ENCODE measurements at places on chromosomes 1 and 21.

- H3K4me3 ChIP-seq = no peak overlapping the region
- peaks cover 12% of the 10 kb centered on the region for H3K4me1 ChIP-seq
- no peak for DNase-seq
- no peaks in the 10 kb centered on the region for H3K27me3 ChIP-seq
- no peak overlapping the region for H3K27ac ChIP-seq
These were observed 130.2 kb downstream of the NR5A2 start for GRCh38 chr1:200157715-200158114.

DNA sequence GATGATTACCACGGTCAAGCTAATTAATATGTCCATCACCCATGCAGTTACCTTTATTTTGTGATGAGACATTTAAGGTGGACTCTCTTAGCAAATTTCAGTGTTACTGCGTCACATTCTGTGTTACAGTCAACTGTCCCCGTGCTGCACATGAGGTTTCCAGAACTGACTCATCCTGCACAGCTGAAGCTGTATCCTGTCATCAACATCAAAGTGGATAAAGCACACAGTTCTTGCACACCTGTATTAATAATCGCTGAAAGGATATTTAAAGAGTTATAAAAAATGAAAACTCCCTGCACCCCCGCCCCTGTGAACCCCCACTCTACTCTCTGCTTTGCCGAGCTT lies 3.4 kb upstream of the KRTAP10-5 start:
- no peak overlapping the region for H3K27ac ChIP-seq
- no peaks in the 10 kb centered on the region for H3K4me1 ChIP-seq
- no peak overlapping the region for H3K4me3 ChIP-seq
- H3K27me3 ChIP-seq = peaks cover 15% of the 10 kb centered on the region

DNA sequence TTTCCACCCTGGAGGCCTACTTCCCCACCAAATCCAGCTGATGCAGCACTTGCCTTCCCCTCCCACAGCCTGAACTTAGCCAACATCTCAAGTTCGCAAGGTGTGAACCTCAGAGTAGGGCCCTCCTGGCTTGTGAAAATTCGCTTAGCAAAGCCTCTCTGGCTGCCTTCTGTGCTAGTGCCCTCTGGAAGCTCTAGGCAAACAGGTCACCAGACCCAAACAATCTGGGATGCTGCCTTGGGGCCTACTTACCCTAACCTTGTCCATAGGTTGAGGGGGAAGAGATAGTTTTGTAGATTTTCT lies 30.3 kb upstream of the TRABD2B start:
- peaks cover 17% of the 10 kb centered on the region for H3K27me3 ChIP-seq
- no peak overlapping the region for H3K27ac ChIP-seq
- H3K4me1 ChIP-seq = peaks cover 7% of the 10 kb centered on the region
- no peaks in the 10 kb centered on the region for H3K36me3 ChIP-seq

DNA sequence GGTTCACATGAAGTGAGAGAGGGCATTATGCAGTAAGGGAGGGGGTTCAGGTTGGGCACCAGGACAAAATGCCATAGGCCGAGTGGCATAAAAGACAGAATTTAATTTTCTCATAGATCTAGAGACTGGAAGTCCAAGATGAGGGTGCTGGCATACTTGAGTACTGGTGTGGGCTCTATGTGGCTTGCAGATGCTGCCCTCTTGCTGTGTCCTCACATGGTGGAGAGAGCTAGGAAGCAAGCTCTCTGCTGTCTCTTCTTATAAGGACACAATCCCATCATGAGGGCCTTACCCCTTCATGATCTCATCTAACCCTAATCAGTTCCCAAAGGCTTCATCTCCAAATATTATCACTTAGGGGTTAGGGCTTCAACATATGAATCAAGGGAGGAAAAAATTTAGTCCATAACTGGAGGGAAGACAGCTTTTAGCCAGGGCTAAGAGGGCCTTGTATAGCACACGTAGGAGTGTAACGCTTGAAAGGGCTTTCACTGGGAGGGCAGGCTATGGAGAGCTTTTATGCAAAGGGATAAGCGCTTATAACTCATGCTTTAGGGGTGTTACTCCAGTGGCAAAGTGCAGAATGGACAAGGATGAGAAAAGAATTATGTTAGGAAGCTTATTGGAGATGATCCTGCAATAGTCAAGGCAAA lies 64.5 kb downstream of the PLPPR5 start:
- H3K4me1 ChIP-seq = no peaks in the 10 kb centered on the region
- DNase-seq = no peak
- H3K4me3 ChIP-seq = no peak overlapping the region
- H3K27ac ChIP-seq = no peak overlapping the region
- no peaks in the 10 kb centered on the region for H3K36me3 ChIP-seq

- H3K4me3 ChIP-seq = peak overlapping the region; percentile 93
- H3K4me1 ChIP-seq = peaks cover 8% of the 10 kb centered on the region
- DNase-seq = no peak
- H3K36me3 ChIP-seq = no peaks in the 10 kb centered on the region
- H3K27ac ChIP-seq = peak overlapping the region; percentile 99
These were observed 482 bp downstream of the TM2D1 start for GRCh38 chr1:61724506-61724812.

GRCh38 chr1:235673981-235674380 lies 24.4 kb upstream of the GNG4 start:
- peaks cover 46% of the 10 kb centered on the region for H3K36me3 ChIP-seq
- no peak for DNase-seq
- no peaks in the 10 kb centered on the region for H3K27me3 ChIP-seq
- H3K4me3 ChIP-seq = no peak overlapping the region
- no peak overlapping the region for H3K27ac ChIP-seq
- H3K4me1 ChIP-seq = no peaks in the 10 kb centered on the region

DNA sequence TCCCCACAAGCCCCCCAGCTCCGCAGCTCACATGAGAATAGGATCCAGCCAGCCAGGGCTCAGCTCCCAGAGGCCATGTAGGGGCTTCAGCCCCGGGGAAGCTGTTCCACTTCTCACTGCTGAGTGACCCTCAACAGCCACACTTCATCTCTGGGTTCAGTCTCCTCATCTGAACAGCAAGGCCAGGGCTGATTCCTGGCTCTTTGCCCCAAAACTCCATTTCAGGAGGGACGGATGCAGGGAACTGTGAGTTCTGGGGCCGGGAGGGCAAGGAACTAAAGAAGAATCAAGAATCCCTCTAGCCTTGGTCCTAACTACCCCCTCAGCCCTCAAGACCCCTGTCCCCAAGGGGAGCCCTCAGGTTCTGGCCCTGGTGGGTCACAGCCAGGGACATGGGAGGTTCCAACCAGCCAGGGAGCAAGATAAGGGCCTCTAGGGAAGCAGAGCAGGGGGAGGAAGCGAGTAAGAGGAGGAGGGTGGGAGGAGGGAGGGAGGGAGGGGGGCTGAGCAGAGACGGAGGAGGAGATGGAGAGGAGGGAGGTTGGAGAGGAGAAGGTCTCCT lies 13.1 kb downstream of the SDC3 start:
- peaks cover 8% of the 10 kb centered on the region for H3K4me1 ChIP-seq
- DNase-seq = no peak
- no peak overlapping the region for H3K4me3 ChIP-seq
- H3K27me3 ChIP-seq = peaks cover 4% of the 10 kb centered on the region
- H3K27ac ChIP-seq = no peak overlapping the region

- DNase-seq = no peak
- H3K27ac ChIP-seq = no peak overlapping the region
- peaks cover 9% of the 10 kb centered on the region for H3K36me3 ChIP-seq
- peaks cover 48% of the 10 kb centered on the region for H3K27me3 ChIP-seq
These were observed 4.9 kb upstream of the PODN start for GRCh38 chr1:53057127-53057526.

DNA sequence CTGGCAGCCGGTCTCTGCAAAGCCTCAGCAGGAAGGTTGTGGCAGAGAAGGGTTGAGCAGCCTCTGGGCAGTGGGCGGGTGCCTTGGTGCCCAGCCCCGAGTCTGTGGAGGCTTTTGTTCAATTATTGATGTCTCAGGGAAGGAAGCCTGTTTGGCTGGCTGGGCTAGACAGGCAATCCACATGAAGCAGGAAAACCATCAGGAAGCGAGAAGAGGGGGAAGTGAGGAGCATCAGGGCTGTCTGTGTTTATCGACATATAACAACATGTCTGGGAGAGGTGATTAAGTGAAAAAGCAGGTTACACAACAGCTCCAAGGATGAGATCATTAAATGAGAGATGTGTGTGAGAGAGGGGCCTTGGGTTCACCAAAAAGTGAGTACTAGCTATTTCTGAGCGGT lies 105.4 kb downstream of the UBE2U start:
- peaks cover 4% of the 10 kb centered on the region for H3K4me1 ChIP-seq
- no peaks in the 10 kb centered on the region for H3K36me3 ChIP-seq
- DNase-seq = no peak
- H3K4me3 ChIP-seq = no peak overlapping the region

DNA sequence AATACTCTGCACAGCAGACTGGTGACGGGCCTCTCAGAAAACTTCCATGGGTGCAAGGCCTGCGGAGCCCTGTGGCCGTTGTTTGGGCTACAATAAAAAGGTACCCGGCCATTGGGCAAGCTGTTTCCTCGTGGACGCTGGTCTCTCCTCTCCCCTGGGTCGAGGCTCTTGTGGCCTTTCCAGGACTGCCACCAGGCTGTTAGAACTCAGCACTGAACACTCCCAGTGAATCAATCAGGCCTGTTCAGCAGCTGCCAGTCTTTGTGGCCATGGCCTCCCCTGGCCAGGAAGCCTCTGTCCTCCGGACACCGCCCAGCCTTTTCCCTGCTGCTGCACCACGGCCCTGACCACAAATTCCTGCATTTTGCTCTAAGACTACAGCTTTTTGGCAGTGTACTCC lies 33.0 kb upstream of the ACTRT2 start:
- no peaks in the 10 kb centered on the region for H3K4me1 ChIP-seq
- H3K27me3 ChIP-seq = no peaks in the 10 kb centered on the region
- H3K36me3 ChIP-seq = no peaks in the 10 kb centered on the region
- DNase-seq = no peak
- H3K4me3 ChIP-seq = no peak overlapping the region

DNA sequence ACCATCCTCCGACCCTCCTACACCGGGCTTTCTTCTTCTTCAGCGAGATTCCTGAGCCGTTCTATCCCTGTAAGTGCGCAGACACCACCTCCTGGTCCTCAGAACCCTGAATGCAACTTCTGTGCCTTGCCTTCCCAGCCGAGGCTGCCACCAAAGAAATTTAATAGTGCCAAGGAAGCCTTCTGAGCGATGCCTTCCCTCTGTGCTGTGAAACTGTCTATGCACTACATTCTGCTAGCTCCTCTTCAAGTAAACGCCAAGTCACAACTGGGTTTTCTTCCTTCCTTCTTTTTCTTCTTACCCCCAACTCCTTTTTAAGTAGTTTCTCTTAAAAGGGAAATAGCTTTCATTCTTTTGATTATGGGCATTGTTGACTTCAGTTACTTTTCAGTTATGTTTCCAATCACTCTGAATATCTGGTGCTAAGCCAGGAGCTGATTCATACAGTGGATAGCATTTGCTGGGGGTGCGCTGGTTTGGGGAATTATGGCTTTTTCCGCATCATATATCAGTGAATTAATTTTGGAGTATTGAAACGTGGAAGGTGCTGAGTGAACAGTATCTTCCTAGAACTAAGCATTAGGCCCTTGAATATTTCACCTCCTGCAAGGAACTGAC lies 38.6 kb upstream of the GPR88 start:
- H3K36me3 ChIP-seq = peaks cover 26% of the 10 kb centered on the region
- H3K27me3 ChIP-seq = no peaks in the 10 kb centered on the region
- peaks cover 5% of the 10 kb centered on the region for H3K4me1 ChIP-seq
- no peak overlapping the region for H3K27ac ChIP-seq
- no peak overlapping the region for H3K4me3 ChIP-seq
- DNase-seq = no peak

DNA sequence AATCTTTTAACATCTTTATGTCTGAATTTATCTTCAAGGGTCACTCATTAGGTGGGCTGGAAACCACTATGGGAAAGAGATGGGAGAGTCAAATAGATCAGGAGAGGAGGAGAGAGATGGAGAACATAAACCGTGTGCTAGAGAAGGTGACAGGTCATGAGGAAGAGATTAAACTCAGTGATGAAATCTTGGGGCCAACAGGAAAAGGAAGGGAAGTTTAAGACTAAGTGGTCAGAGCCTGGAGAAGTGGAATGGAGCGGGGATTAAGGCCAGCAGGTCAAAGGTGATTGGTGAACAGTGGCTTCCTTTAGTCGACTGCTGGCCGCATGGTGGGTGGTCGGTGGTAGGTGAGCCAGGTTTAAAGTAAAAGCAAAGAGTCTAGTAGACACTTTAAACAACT lies 169.3 kb upstream of the IVNS1ABP start:
- peaks cover 37% of the 10 kb centered on the region for H3K4me1 ChIP-seq
- DNase-seq = no peak
- no peak overlapping the region for H3K4me3 ChIP-seq
- H3K27me3 ChIP-seq = peaks cover 3% of the 10 kb centered on the region
- H3K36me3 ChIP-seq = no peaks in the 10 kb centered on the region

DNA sequence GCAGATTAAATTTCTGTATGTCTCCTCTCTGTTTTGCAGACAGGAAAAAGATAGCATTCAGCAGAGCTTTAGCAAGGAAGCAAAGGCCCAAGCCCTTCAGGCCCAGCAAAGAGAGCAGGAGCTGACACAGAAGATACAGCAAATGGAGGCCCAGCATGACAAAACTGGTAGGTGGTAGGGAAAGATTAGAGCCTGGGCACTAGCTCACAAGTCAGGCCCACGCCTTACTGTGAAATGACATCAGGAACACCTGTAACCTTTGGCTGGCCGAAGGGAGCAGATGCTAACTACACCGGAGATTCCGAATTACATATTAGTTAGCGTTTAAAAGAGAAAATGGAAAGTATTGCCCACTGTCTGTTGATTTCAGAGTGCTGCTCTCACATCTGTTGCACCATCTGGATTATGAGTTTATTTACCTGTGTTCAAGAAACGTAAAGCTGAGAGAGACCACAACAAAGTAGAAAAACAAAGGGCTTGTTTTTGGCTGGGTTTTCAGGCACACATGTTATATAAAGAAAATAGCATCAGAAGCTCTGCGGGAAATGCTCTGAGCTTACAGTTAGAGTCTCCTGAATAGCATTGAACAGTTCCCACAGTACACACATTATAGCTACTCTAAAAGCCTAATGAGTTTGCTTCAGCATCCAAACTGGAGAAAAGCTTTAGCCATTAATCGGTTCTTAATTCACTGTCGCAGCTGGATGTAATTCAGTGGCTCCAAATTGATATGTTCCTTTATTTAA lies 160.0 kb downstream of the SDCCAG8 start:
- H3K4me1 ChIP-seq = peaks cover 3% of the 10 kb centered on the region
- H3K36me3 ChIP-seq = peaks cover 9% of the 10 kb centered on the region
- H3K27ac ChIP-seq = peak overlapping the region; percentile 33
- DNase-seq = no peak
- no peaks in the 10 kb centered on the region for H3K27me3 ChIP-seq

- DNase-seq = no peak
- peaks cover 15% of the 10 kb centered on the region for H3K27me3 ChIP-seq
- H3K27ac ChIP-seq = no peak overlapping the region
- H3K4me1 ChIP-seq = peaks cover 48% of the 10 kb centered on the region
These were observed 2.7 kb downstream of the TTLL7 start for GRCh38 chr1:83996191-83996590.

DNA sequence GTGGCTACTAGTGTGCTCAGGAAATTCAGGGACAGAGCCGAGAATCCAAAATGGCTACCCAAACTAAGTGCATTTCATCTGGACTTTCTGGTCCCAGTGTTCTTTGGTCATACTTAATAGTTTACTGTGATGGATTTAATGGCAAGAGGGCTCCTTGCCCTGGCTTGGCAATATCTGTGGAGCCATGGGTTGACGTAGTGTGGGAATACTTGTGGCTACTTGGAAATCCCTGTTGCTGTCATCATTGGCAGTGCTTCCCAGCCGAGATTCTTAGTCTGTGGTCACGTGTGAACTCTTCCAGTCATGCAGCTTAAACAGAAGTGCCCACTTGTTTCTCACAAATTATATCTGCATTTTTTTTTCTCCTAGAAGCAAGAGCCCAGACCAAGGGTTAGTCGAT lies 198.9 kb downstream of the HS2ST1 start:
- no peaks in the 10 kb centered on the region for H3K27me3 ChIP-seq
- no peak overlapping the region for H3K4me3 ChIP-seq
- peaks cover 10% of the 10 kb centered on the region for H3K4me1 ChIP-seq
- H3K36me3 ChIP-seq = no peaks in the 10 kb centered on the region
